ENCODE measurements at places on chromosomes 6 and 20. TPM values are rescaled to one million over a fixed set of nuclear protein-coding genes. Genes with fewer than 3 reads are reported as not detected.

Gene SLC22A23
- total RNA-seq: 10.3 TPM

Gene DACT2
- total RNA-seq: 0.20 TPM

Gene SLPI
- 9.3 TPM for total RNA-seq

Gene CRISP3
- total RNA-seq: not detected

Gene SYNDIG1
- total RNA-seq: 2.3 TPM

Gene TNNC2
- total RNA-seq: not detected

Gene CST7
- not detected for total RNA-seq

Gene GPSM3
- 0.35 TPM for total RNA-seq

Gene TGM2
- 496 TPM for total RNA-seq

Gene MYLK4
- total RNA-seq: 0.15 TPM

Gene KIFC1
- 47.9 TPM for total RNA-seq

Gene SRSF12
- 1.5 TPM for total RNA-seq

Gene FOXF2
- 24.4 TPM for total RNA-seq

Gene DCDC2
- total RNA-seq: 3.2 TPM

Gene NKAIN2
- not detected for total RNA-seq

Gene OOEP
- not detected for total RNA-seq

Gene BCAS1
- 0.45 TPM for total RNA-seq

Gene FKBP1C
- 2.3 TPM for total RNA-seq

Data from A549 treated with CORT108297 at 1 μM for 4 hours (cell line).